HCT116 (cell line): ENCODE measurements at places on chromosomes 7 and 10.
A peak's percentile ranks its signal among the peaks of the same experiment; 100 is the strongest.

DNA sequence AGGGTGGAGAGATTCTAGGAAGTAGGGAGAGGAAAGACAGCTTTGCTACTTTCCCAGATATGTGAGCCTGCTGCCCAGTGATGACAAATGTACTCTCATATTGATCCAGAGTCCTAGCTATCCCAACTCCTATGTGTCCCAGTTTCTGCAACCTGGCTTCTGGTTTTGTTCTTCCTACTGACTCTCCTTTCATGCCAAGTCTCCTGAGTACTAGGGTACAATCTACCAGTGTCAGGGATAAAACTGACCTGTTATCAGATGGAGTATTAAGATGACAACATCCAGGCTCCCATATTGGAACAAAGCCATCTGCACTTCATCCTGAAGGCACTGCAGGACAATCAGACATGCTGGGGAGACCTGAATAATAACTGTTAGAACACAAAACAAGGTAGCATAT lies 233.7 kb upstream of the PHYHIPL start:
- no peak for DNase-seq

DNA sequence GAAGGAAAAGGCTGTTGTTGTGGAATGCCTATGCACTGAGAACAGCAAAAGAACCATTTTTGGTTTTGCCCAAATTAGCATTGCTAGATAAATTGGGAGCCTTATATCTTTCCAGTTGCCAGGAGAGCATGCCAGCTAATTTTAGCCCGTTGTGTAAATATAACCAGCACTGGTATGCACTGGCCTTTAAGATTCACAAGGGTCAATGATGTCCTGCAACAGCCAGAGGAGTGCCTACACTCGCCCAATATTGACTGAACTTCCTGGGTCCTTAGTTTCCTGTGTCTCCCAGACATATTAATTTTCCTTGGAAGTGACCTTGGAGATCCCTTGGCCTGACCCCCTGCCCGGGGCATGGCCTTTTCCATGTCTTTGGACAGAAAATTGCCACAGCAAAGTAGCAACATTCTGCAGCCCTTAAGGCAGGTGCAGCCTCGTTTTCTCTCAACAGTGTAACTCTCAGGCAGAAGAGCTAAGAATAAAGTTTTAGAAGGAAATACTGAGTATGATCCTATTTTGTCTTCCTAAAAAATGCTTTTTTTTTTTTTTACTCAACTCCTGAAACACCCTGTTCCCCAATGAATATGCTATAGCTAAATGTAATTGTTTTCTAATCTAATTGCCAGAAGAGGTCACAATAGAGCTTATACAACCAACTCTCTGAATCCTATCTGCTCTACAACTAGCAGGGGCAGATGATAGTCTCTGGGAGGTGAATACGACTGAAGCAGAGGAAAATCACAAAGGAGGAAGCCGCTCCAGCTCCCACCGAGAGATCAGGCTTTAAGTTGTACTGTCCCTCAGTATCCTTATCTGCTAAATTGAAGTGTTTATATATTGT lies 131.9 kb upstream of the PCGF5 start:
- DNase-seq, result peak; percentile 1

GRCh38 chr7:99943641-99944496 lies 14.4 kb upstream of the GJC3 start:
- no peak for DNase-seq

DNA sequence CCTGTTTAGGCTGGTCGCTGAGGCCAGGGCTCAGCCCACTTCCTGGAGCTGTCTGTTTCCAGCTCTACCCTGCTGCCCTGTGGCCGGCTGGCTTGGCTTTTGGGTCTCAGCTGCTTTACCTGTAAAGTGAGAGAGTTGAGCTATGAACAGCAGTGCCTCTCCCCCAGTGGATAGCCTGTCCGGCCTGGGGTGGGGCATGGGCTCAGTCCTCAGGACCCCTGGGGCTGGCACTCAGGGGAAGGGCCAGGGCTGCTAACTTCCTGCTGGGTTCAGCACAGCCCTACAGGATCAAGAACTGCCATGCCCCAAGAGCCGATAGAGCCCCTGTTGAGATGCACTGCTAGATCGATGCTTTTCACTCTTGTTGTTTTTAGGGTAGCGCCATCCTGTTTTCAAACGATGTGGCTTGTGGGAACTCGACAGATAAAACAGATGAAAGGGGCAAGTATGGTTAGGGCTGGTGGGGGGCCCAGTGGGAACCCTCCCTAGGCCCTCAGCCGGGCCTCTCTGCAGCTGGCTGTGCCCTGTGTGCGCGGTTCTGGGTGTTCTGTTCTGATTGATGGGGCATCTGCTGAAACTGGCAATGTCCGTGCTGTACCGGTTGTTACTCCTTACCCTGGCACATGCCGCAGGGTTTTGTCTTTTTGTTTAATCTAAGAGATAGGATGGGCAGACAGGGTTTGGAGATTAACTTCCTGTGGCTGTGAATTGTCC lies 10.0 kb upstream of the SFRP5 start:
- no peak for DNase-seq

GRCh38 chr7:88509341-88509740 lies 202.6 kb upstream of the STEAP4 start:
- no peak for DNase-seq

DNA sequence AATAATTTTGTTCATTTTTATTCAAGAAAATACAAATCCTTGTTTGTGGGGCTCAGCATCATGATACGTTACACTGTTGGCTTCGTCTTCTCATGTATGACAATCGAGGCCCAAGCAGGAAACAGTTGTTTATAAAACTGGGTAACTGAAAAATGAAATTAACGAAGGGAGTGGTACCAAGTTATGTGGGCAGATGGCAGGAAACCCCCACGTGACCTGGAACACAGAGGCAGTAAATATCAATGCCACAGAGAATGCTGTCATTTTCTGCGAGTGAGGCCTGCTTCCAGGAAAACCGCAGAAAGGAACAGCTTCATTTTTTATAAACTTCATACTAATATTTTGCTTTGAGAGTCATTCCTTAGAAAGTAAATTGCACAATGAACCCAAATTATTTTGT lies 201.0 kb upstream of the ADARB2 start:
- no peak for DNase-seq

DNA sequence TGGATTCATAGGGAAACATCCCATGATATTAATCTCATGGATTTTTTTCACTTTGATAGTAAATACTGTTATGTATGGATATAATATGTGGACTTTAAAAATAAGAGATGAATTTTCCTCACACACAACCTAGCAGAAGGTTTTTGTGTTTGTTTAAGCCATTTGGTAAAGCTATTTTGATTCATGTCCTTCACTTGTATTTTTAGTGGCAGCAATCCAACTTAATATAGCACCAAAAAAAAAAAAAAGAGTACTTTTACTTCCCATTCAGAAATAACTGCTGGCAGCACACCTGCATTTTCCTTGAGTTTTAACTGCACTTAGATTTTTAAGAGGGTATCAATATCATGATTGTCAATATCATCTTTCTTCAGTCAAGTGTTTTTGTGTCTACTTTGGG lies 60.0 kb downstream of the MCMBP start:
- DNase-seq, result no peak

- DNase-seq, result no peak
Measured at GRCh38 chr7:981793-982510, 1.0 kb upstream of the CYP2W1 start.

DNA sequence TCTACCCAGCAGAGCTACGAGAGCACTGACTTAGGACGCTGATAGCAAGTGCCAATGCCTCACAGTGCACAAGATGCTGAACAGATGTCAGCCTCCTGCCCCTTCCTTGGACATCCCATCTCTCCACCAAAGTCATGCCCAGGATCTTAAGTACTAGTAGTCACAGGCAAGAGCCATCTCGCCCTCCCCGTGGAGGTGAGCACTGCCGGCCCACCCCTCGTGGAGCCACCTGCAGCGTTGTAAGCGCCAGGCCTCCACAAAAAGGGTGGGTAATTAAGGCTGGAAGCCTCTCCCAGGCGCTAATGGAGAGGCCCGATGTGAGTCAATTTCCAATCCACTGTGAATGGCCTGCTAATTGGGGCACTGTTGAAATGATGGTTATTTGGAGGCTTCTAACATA lies 156.2 kb downstream of the GRID1 start:
- DNase-seq, result no peak

DNA sequence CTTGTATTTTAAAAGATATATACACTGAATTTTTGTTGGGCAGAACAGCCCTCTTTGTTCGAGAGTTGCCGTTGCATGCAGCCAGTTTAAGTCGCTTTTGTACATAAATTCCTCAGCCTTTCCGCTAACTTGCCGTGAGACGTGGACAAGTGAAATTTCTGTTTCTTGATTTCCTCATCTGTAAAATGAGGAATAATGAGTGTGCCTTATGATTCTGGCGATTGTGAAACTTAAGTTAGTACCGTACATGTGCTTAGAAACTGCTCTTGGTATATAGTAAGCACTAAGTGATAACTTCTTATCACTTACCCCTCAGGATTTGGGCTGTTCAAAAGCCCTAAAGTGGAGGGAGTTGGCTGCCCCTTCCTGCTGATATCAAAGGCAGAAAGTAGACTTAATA lies 1.4 kb downstream of the CCNJ start:
- no peak for DNase-seq

DNA sequence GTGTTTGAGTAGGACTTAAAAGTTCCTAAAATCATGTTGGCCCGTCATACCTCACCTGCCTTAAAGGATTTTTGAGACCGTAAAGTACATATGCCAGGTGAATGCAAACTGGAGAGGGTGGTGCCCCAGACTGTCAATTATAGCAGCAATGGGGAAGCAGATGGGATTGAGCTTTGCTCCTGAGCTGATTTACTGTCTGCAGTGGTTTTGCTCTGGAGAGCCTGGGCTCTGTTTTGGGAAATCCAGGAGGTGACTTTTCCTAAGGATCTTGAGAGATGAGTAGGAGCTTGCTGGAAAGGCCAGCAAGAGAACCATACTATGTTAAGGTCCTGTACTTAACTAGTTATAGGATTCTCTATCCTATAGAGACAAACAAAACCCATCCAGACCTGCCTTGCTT lies 43.0 kb downstream of the COL13A1 start:
- no peak for DNase-seq

GRCh38 chr7:33614357-33615117 lies 290.8 kb upstream of the BMPER start:
- no peak for DNase-seq

DNA sequence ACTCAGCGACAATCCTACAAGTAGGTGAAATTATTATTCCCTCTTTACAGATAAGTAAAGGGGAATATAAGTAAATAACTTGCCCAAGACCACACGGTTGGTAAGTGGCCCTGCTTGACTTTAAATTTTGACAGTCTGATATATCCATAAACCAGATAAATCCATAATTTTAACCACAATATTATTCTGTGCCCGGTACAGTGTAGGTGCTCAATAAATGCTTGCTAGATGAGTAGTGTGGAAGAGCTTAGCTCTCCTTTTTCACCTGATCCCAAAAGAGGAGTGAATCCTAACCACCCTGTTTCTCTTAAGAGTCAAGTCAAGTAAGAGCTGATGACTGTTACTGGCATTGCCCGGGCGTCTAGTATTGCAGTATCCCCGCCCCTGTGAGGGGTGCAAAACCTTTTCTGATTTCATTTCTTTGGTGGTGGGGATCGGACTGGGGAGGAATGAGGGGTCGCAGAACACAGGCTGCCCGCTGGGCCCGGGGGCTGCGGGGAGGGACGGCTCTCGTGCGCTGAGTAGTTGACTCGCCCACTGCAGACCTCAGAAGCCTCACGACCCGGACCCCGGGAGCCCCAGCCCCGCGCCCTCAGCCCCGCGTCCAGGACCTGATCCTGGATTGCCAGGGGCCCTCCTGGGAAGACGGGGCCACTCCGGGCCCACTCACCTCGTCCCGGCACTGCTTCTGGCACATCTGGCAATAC lies 490 bp downstream of the KIN start:
- no peak for DNase-seq

GRCh38 chr10:14592566-14592965 lies 182.1 kb downstream of the FAM107B start:
- no peak for DNase-seq

DNA sequence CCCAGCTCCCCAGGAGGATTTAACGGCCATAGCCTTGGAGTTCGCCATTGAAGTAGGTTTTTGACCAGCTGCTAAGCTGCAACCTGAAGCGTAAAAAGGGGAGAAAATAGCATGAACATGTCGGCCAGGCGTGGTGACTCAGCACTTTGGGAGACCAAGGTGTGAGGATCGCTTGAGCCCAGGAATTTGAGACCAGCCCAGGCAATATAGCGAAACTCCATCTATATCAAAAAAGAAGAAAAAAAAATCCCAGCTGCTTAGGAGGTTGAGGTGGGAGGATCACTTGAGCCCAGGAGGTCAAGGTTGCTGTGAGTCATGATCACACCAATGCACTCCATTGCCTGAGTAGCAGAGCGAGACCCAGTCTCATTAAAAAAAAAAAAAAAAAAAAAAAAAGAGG lies 32.2 kb upstream of the MCU start:
- DNase-seq, result no peak

DNA sequence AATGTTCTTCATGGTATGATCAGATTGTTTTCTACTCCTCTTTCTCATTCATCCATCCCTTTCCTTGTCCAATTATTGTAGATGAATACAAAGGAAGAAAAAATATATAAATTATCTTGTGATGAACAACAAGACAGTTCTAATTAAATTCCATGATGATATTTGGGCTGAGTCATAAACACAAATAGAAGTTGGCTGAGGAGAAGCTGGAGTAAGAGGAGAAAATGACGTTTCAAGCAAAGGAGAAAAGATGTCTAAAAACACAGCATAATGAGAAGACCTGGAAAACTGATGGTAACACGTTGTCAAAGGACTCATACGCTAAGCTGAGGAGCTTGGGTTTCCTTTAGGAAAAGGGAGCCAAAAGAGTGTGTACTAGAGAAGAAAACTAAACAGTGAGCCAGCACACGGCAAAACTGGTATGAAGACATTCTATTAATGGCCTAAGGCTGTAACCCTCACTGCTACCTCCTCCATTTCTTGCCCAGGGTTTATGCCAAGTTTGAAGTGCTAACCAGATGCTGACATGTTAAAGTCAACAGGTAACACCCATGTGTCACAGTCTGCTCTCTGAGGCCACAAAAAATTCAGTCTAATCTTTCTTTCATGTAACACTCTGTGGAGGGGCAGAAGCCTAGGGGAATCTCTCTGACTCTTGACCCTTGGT lies 26.1 kb downstream of the ZFAND4 start:
- no peak for DNase-seq

- no peak for DNase-seq
Measured at GRCh38 chr10:90041585-90041984, 340.2 kb downstream of the KIF20B start.

GRCh38 chr7:150450491-150451001 lies at the start of gene GIMAP8:
GIMAP8 (plus strand) TSS chr7:150450630; CDS start chr7:150466699, 16,069 bp downstream.
- no peak for DNase-seq

DNA sequence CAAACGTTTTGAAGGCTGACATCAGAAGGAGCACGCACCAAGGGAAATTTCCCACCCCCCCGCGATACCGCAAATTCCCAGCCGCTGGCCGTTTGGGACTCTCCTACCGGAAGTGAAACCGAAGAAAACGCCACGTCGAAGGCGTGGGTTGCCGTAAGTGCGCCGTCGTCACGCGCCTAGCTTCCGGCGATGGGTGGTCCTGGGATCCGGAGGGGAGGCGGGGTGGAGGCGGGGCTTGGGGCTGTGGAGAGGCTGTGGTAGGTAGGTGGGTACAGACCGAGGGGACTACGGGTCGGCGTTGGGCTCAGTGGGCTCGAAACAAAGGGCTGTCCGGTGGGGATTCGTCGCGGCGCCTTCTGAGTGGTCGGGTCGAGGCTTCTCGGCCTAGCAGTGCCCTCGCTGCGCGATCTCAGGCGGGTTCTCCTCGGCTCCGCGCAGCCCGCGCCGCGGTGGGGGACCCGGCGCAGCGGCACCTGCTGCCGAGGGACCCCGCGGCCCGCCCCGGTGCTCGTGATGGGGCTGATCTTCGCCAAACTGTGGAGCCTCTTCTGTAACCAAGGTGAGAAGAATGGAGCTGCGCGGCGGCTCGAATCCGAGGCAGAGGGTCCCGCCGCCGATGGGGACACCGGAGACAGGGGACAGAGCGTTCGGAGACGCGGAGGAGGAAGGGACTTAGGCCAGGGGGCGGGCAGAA lies at the start of gene ARL5B:
ARL5B (plus strand) TSS at position 307 of the 694 bp plus-strand sequence; CDS start at position 514, 207 bp downstream.
- DNase-seq, result peak; percentile 94
